Pancreas (tissue), 10 donors: ENCODE measurements at places on chromosomes 2 and 18. TPM values are rescaled to one million over a fixed set of nuclear protein-coding genes. Genes with fewer than 3 reads are reported as not detected.

GRCh38 chr2:7191932-7192331, 274.7 kb downstream of the RNF144A start:
- no peak for DNase-seq

DYSF gene
- total RNA-seq = 2.0 TPM

KCNE4 gene
- 0.75 TPM for total RNA-seq

DNA sequence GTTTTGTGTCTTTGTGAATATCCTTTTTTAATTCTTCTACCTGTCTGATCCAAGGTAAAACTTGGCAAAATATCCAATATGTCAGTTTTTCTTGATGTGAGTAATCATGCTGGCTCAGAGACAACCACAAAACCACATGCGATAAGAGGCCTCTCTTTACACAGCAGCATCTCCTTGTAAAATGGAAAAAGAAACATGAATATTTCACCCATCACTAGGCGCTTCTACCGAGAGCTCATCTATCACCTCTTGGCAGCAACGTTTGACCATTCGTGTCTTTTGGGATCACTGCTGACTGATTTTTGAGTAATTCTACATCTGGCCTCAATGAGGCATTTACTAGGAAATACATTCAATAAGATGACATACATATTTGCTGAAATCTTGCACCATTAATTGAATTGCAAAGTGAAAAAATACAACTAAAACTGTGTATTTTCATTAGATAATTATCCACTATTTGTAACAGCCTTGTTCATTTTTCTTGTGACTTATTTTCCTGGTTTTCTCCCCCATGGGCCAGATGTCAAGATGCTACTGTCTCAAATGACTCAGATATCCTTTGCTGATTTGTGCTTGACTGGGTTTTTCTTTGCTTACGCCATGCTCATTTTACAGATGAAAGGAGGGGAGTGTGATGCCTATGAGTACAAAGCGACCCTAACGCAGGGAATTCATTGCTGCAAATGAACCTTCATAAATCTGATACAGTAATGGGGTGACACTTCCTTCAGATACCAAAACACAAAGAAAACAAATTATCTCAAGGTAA, 467.5 kb downstream of the FBXO15 start:
- no peak for DNase-seq

GRCh38 chr2:119821266-119821665, 61.5 kb downstream of the PTPN4 start:
- DNase-seq = no peak

CENPA gene
- total RNA-seq = not detected

DNA sequence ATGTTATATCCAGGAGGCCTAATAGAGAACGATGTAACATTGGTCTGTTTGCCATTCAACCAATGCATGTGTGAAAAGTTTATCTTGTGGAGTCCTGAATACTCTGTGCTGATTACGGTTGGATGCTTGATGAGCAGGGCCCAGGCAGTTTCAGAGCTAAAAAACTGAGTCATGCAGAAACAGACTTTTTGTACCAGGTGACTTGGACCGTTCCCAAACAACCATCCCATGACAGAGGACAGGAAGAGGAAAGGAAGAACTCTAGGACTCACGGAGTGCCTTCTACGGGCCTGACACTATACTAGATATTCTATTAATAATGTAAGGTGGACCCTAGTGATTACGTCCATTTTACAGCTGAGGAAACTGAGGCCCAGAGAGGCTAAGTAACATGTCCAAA, 142.1 kb downstream of the ARHGAP28 start:
- no peak for DNase-seq

SAG gene
- not detected for total RNA-seq

AKAIN1 gene
- total RNA-seq = not detected

GRCh38 chr2:34266908-34267697, 668.0 kb upstream of the FAM98A start:
- no peak for DNase-seq

LYPD1 gene
- 2.5 TPM for total RNA-seq

- no peak for DNase-seq
Observed at GRCh38 chr2:175743011-175743410, 259.1 kb downstream of the LNPK start.

ST8SIA5 gene
- 0.06 TPM for total RNA-seq

GRCh38 chr2:217932803-217933616, 69.8 kb downstream of the TNS1 start:
- DNase-seq = no peak

DNPEP gene
- 27.7 TPM for total RNA-seq
